WTC11 (cell line): ENCODE measurements at places on chromosomes 12 and 14. TPM values are rescaled to one million over a fixed set of nuclear protein-coding genes. Genes with fewer than 3 reads are reported as not detected.

VRTN gene
- 106 to 130 TPM (median 128 TPM) in 3 replicates for total RNA-seq

MYBPC1 gene
- total RNA-seq, result not detected in 3 replicates

MAPK1IP1L gene
- total RNA-seq, result 97.9 to 107 TPM (median 107 TPM) in 3 replicates

NRXN3 gene
- 2.5 to 3.0 TPM (median 2.9 TPM) in 3 replicates for total RNA-seq

GRCh38 chr14:78399316-78399889, 229.2 kb downstream of the NRXN3 start:
- H3K4me1 ChIP-seq, result peaks cover 17% of the 10 kb centered on the region
- no peaks in the 10 kb centered on the region; the same call in 1 of the 2 replicates for H3K27me3 ChIP-seq
- DNase-seq, result peak; percentile 52
- H3K4me3 ChIP-seq, result no peak overlapping the region
- H3K27ac ChIP-seq, result no peak overlapping the region

DNA sequence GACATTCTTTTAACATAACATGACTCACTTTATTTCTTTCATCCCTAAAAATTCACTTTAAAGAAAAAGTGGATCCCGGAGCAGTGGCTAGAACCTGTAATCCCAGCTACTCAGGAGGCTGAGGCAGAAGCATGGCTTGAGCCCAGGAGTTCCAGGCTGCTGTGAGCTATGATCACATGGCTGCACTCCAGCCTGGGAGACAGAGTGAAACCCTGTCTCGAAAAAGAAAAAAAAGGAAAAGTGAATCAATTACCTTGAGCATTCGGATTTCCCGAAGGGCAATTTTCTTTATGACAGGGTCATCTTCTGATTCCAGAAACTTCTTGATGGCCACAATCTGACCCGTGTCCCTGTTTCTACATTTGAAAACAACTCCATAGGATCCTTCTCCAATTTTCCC, 1.2 kb downstream of the CDKL1 start:
- DNase-seq, result no peak
- peaks cover 19% of the 10 kb centered on the region for H3K4me1 ChIP-seq
- H3K27me3 ChIP-seq, result peaks cover 32% of the 10 kb centered on the region
- no peaks in the 10 kb centered on the region for H3K36me3 ChIP-seq
- H3K4me3 ChIP-seq, result peak overlapping the region; percentile 81

- no peaks in the 10 kb centered on the region for H3K27me3 ChIP-seq
- H3K4me3 ChIP-seq, result no peak overlapping the region
- H3K4me1 ChIP-seq, result peaks cover 25% of the 10 kb centered on the region
- no peaks in the 10 kb centered on the region for H3K36me3 ChIP-seq
Observed at GRCh38 chr14:75236901-75237419, 41.7 kb upstream of the FOS start.

- peak; percentile 82 for DNase-seq
- no peak overlapping the region for H3K27ac ChIP-seq
- no peaks in the 10 kb centered on the region for H3K27me3 ChIP-seq
- no peaks in the 10 kb centered on the region for H3K4me1 ChIP-seq
- H3K36me3 ChIP-seq, result no peaks in the 10 kb centered on the region; the same call in 1 of the 2 replicates
Observed at GRCh38 chr12:105420659-105421240, 90.3 kb downstream of the C12orf75 start.

DNA sequence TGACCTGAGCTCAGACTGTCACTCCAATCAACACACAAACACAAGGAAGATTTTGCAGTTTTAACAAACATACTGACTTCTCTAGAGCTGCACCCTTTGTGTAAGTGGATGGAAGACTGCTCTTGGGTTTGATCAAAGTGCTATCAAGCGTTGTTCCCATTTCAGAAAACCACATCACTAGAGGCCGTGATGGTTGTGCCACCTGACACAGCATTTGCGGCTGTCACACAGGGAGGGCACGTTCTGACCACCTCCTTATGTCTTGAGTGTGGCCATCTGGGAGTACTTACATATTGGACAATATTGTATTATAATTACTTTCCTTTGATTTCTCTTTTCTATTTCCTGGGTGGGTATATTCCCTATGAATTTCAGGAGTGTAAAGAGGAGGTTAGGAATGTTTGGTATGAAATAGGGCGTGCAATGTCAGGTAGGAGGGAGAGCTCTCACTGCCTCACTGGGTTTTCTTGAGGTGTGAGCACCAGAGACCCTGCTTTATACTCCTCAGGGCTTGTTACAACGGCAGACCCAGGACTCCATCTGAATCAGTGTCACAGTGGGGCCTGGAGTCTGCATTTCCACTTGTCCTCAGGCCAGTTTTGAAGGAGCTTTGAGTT, 74.3 kb downstream of the SYNE3 start:
- no peaks in the 10 kb centered on the region for H3K4me1 ChIP-seq
- no peak overlapping the region for H3K4me3 ChIP-seq
- H3K36me3 ChIP-seq, result no peaks in the 10 kb centered on the region
- no peaks in the 10 kb centered on the region for H3K27me3 ChIP-seq
- DNase-seq, result no peak
- H3K27ac ChIP-seq, result no peak overlapping the region

DNA sequence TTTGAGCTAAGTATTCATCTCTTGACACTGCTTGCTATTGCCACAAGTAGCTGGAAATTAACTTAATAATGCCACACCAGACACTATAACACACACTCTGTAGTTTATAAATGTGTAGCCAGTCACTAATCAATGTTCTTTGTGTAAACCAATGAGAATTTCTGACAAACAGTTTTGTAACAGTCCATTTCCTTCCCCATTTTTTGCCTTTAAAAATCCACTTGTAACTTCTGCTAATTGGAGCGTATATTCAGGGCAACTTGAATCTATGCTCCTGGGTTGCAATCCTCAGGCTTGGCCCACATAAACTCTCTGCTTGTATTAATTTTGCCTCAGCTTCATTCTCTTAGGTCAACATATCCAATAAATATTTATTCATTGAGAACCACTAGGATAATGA, 125.0 kb upstream of the DHRS4 start:
- H3K36me3 ChIP-seq, result no peaks in the 10 kb centered on the region
- no peak for DNase-seq
- no peaks in the 10 kb centered on the region for H3K27me3 ChIP-seq
- no peak overlapping the region for H3K27ac ChIP-seq
- H3K4me3 ChIP-seq, result no peak overlapping the region

GRCh38 chr12:24424889-24425600, 475.6 kb upstream of the SOX5 start:
- H3K36me3 ChIP-seq, result no peaks in the 10 kb centered on the region
- no peaks in the 10 kb centered on the region for H3K27me3 ChIP-seq
- H3K4me3 ChIP-seq, result no peak overlapping the region
- DNase-seq, result no peak
- H3K27ac ChIP-seq, result no peak overlapping the region
- peaks cover 15% of the 10 kb centered on the region for H3K4me1 ChIP-seq

GRCh38 chr12:72273851-72274351, 1.7 kb downstream of the TRHDE start:
- no peaks in the 10 kb centered on the region for H3K36me3 ChIP-seq
- H3K27ac ChIP-seq, result no peak overlapping the region
- no peak for DNase-seq
- peaks cover 39% of the 10 kb centered on the region for H3K4me1 ChIP-seq
- peaks cover 57% of the 10 kb centered on the region for H3K27me3 ChIP-seq

DNA sequence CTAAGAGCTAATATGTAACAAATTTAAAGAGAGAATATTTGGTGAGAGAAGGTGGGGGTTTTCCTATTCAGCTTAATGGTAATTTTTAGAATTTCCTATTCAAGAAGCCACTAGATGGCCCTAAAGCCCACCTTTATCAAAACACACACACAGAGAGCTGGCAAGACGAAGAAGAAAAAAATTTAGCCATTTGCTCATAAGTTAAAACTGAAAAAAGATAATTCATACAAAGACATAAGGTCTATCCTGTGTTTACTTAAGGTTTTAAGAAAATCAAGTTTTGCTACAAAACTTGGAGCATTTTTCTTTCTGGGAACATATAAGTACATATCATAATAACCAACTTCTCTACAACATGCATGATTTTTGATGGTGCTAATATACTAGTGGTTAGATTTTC, 46.8 kb upstream of the PCED1B start:
- no peak overlapping the region for H3K4me3 ChIP-seq
- H3K36me3 ChIP-seq, result no peaks in the 10 kb centered on the region
- no peak overlapping the region for H3K27ac ChIP-seq
- H3K4me1 ChIP-seq, result peaks cover 30% of the 10 kb centered on the region
- H3K27me3 ChIP-seq, result no peaks in the 10 kb centered on the region
- DNase-seq, result no peak

GRCh38 chr12:68020699-68021098, 31.5 kb downstream of the IFNG-AS1 start:
- H3K4me3 ChIP-seq, result no peak overlapping the region
- no peaks in the 10 kb centered on the region; the same call in 1 of the 2 replicates for H3K27me3 ChIP-seq
- DNase-seq, result no peak
- no peaks in the 10 kb centered on the region for H3K4me1 ChIP-seq
